ENCODE measurements at places on chromosomes 12 and 14.

- no peak overlapping the region for H3K27ac ChIP-seq
- no peaks in the 10 kb centered on the region for H3K4me1 ChIP-seq
- no peak for DNase-seq
- H3K36me3 ChIP-seq, result no peaks in the 10 kb centered on the region
- H3K27me3 ChIP-seq, result no peaks in the 10 kb centered on the region
These were observed 168.0 kb downstream of the RAD51B start for GRCh38 chr14:67987606-67988005.

DNA sequence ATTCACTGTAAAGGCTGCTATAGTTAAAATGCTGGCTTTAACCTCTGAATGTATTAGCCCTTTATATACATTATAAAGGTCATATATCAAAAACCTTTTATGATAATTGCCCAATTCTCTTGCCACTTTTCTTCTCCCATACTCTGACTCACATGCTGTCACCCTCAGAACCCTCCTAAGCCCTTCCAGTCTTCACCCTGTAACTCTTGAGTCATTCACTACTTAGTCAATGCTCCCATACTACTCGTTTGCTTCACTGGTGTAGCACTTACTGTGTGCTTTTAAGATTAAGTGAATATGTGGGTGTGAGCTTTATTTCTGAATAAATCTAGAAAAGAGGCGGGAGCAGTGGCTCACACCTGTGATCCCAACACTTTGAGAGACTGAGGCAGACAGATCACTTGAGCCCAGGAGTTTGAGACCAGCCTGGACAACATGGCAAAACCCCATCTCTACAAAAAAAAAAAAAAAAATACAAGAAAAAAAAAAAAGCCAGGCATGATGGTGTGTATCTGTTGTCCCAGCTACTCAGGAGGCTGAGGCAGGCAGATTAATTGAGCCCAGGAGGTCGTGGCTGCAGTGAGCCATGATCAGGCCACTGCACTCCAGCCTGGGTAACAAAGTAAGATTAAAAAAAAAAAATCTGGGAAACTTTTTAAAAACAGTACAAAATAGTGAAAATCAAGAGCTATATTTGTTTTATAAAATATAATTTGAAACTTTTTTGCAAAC is 37.6 kb downstream of the SPATA7 start:
- DNase-seq, result no peak
- no peak overlapping the region for H3K27ac ChIP-seq
- H3K4me3 ChIP-seq, result no peak overlapping the region

DNA sequence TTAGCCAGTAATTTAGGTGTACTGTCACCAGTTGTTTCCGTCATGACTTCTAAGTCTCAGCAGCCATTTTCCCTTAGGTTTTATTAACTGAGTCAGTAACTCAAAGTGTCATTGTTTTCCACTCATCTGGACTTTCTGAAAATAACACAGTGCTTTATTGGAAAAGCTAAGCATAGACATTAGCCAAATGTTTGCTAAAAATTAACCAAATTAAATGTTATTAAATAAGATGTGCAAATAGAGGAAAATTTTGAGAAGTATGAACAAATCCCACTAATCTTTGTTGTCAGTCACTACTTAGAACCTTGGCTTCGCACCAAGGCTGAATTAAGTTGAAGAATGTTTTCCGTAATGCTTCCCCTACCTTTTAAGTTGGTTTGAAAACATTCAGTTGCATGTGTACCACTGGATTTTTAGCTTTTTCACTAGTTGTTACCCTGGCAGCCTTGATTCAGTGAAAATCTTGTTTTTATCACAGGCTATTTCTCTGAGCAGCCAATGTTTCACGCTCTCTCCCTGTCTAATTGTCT is 43.0 kb downstream of the BORCS5 start:
- H3K36me3 ChIP-seq, result no peaks in the 10 kb centered on the region
- H3K27ac ChIP-seq, result peak overlapping the region; percentile 33
- peaks cover 31% of the 10 kb centered on the region for H3K4me1 ChIP-seq

DNA sequence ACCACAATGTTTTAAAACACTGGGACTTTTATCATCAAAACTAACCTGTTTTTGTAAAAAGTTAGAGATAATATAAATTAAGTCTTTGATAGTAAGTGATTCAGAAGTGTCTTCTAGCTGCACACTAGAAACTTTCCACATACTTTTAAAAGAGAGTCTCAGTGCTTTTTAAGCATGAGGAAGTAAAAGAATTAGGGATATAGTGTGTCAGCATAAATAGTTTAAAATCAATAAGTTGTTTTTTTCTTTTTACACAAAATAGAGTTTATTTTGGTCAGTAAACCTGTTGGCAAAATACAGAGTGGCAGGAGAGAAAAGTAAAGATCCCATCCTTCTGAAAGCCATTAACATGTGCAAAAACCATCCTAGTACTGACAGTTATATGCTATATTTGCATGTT is 1.7 kb downstream of the DNM1L start:
- H3K27ac ChIP-seq, result peak overlapping the region; percentile 94
- no peaks in the 10 kb centered on the region for H3K27me3 ChIP-seq
- H3K36me3 ChIP-seq, result no peaks in the 10 kb centered on the region
- H3K4me1 ChIP-seq, result peaks cover 13% of the 10 kb centered on the region
- DNase-seq, result no peak

DNA sequence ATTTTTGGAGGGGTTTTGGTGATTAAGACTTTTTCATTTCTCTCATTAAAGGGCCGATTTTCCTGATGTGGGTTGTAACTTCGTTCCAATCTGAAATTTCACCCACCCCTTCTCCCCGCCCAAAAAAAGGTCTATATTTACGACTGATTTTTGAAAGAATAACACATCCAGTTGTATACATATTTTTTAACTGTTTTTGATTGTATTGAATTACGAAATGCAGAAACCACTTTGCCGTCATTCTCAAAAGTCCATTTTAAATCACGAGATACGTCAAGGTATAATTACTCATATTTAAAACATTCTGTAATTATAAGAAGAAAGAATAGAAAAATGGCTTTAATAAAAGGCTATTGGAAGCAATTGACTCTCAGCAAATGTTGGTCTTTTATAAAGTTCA is 520.7 kb downstream of the MED13L start:
- peaks cover 4% of the 10 kb centered on the region for H3K4me1 ChIP-seq
- no peak for DNase-seq
- H3K36me3 ChIP-seq, result no peaks in the 10 kb centered on the region
- no peak overlapping the region for H3K4me3 ChIP-seq
- H3K27me3 ChIP-seq, result no peaks in the 10 kb centered on the region

All from right atrium auricular region (tissue), 2 donors.